ENCODE measurements at places on chromosomes 6 and 20.

- peaks cover 3% of the 10 kb centered on the region for H3K27me3 ChIP-seq
- DNase-seq = no peak
Observed at GRCh38 chr20:24823989-24824693, 124.9 kb upstream of the CST7 start.

GRCh38 chr6:84284428-84285049 is 57.1 kb upstream of the CEP162 start:
- no peaks in the 10 kb centered on the region for H3K36me3 ChIP-seq
- H3K27me3 ChIP-seq = no peaks in the 10 kb centered on the region
- peak; percentile 3 for DNase-seq
- H3K4me1 ChIP-seq = 0 out of 2 replicates have a peak, but pooled peaks cover 8% of the 10 kb centered on the region
- H3K4me3 ChIP-seq = no peak overlapping the region

- H3K27ac ChIP-seq = peak overlapping the region; percentile 76
- peaks cover 83% of the 10 kb centered on the region for H3K4me1 ChIP-seq
- no peak overlapping the region for H3K4me3 ChIP-seq
- H3K27me3 ChIP-seq = no peaks in the 10 kb centered on the region
- no peaks in the 10 kb centered on the region for H3K36me3 ChIP-seq
- DNase-seq = no peak
Observed at GRCh38 chr6:56729719-56730118, 87.0 kb upstream of the DST start.

- H3K4me1 ChIP-seq = peaks cover 35% of the 10 kb centered on the region
- H3K4me3 ChIP-seq = no peak overlapping the region
- DNase-seq = no peak
- H3K27ac ChIP-seq = no peak overlapping the region
- H3K27me3 ChIP-seq = no peaks in the 10 kb centered on the region
Observed at GRCh38 chr6:111734068-111735061, 128.7 kb upstream of the TRAF3IP2 start.

GRCh38 chr6:133245422-133245903 is 4.3 kb downstream of the EYA4 start:
- no peaks in the 10 kb centered on the region for H3K36me3 ChIP-seq
- peaks cover 34% of the 10 kb centered on the region for H3K27me3 ChIP-seq
- H3K27ac ChIP-seq = no peak overlapping the region
- DNase-seq = no peak

DNA sequence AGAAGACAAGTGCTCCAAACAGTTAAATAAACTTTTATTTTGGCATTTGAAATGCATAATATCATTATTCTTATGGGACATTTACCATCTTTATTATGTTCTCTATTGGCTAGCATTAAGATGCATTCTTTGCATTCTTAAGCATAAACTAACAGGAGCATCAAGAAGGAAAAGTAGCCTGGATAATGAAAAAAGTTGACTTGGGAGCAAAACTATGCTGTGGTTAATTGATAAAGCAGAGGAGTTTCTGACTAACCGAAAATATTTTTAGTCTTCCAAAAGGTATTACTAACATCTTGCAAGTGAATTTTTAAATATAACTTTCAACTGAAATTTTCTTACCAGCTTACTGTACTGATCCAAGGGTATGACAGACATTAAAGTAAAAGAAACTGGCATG is 140.3 kb downstream of the FLRT3 start:
- no peak for DNase-seq
- no peaks in the 10 kb centered on the region for H3K36me3 ChIP-seq
- H3K27me3 ChIP-seq = no peaks in the 10 kb centered on the region
- no peak overlapping the region for H3K4me3 ChIP-seq
- H3K4me1 ChIP-seq = no peaks in the 10 kb centered on the region
- no peak overlapping the region for H3K27ac ChIP-seq

DNA sequence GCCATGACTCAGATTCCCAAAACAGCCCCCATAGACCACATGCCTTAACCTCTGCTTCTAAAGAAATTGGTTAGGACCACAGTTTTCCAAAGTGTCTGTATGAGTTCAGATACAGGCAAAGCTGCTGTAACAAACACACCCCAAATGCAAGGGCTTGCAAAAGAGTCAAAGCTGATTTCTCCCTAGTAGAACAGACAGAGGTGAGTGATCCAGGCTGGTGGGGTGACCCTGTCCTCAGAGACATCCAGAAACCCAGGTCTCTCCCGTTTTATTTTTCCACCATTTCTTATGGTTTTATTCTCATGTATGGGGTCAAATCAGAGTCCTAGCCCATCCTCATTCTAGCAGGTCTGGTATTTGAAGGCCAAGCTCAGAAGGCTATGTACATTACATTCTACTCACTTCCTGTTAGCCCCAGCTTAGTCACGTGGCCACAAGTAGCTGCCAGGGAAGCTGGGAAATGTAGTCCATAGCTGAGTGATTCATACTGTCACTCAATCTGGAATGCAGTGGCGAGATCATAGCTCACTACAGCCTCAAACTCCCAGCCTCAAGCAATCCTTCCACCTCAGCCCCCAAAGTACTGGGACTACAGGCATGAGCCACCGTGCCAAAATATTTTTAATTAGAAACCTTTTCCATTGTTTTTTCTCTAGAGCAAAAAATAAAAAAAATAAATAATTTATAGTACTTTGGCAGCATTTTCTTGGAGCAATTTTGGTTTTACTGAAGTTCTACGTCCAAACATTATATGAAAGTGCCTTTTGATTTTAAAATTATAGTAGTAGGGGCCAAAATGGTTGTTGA is 175.2 kb downstream of the ZMYND8 start:
- H3K36me3 ChIP-seq = no peaks in the 10 kb centered on the region
- DNase-seq = peak; percentile 92
- H3K27ac ChIP-seq = no peak overlapping the region
- peaks cover 3% of the 10 kb centered on the region for H3K27me3 ChIP-seq
- peak overlapping the region; percentile 37 for H3K4me3 ChIP-seq
- peaks cover 8% of the 10 kb centered on the region for H3K4me1 ChIP-seq

- no peak within 1 kb of the TSS for H3K27ac ChIP-seq
- H3K4me3 ChIP-seq = peak within 1 kb of the TSS; percentile 31
- 0 out of 2 replicates have a peak, but pooled peaks cover 6% of the 10 kb centered on the region for H3K4me1 ChIP-seq
- H3K27me3 ChIP-seq = peaks cover 51% of the 10 kb centered on the region
Observed at GRCh38 chr6:44342489-44342888, at the start of gene SPATS1. TSS of gene SPATS1 (plus strand) at chr6:44342650. CDS start at chr6:44343096, 446 bp downstream.

- peaks cover 38% of the 10 kb centered on the region for H3K27me3 ChIP-seq
- H3K27ac ChIP-seq = no peak overlapping the region
- no peak for DNase-seq
- H3K4me3 ChIP-seq = no peak overlapping the region
- H3K4me1 ChIP-seq = peaks cover 50% of the 10 kb centered on the region
- no peaks in the 10 kb centered on the region for H3K36me3 ChIP-seq
Observed at GRCh38 chr6:43862925-43863324, 92.9 kb downstream of the VEGFA start.
